ENCODE measurements at places on chromosomes 11 and 22.

DNA sequence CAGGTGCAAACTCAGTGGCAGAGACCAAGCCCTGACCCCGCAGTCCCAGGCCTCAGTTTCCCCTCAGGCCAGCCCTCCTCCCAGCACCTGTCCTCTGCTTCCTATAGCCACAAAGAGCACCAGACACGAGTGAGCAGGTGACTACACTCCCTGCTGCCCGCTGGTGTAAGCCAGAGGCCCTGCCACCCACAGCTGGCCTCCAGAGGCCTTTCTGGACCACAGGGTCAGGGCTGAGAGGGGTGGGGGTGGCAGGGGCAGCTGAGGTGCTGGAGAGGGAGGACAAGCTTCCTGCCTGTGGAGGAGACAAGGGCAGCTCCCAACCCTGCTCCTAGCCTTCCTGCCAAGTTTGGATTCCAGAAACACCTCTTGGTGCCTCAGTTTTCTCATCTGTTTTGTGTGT lies 31.3 kb upstream of the WNT7B start:
- DNase-seq, result no peak

- no peak for DNase-seq
These were observed 50.9 kb upstream of the RTL6 start for GRCh38 chr22:44548981-44549380.

DNA sequence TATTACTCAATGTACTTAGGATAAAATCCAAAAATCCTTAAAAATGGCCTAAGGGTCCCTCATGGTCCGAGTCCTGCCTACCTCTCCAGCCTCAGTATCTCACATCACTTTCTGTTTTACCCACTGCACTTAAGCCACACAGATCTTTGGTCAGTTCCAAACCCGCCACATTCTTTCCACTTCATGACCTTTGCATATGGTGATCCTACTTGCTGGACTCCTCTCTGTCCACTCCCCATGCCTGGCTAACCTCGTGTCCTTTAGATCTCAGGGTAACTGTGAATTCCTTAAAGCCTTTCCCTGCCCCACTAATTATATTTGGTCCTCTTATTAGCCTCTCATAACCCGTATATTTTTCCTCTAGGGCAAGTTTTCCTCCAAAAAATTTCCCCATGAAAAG lies 1.2 kb downstream of the NUP160 start:
- no peak for DNase-seq

- DNase-seq, result no peak
These were observed at the start of gene PVALB for GRCh38 chr22:36816636-36817524. TSS of gene PVALB (minus strand) at chr22:36817035. CDS start at chr22:36817005, 30 bp downstream.

GRCh38 chr22:37273126-37273845 lies 9.0 kb upstream of the CYTH4 start:
- no peak for DNase-seq

GRCh38 chr11:72525466-72525865 lies 91.1 kb upstream of the CLPB start:
- DNase-seq, result no peak

- no peak for DNase-seq
These were observed 6.0 kb upstream of the DRD2 start for GRCh38 chr11:113481226-113481625.

GRCh38 chr11:35160246-35160824 lies 21.4 kb downstream of the CD44 start:
- no peak for DNase-seq

DNA sequence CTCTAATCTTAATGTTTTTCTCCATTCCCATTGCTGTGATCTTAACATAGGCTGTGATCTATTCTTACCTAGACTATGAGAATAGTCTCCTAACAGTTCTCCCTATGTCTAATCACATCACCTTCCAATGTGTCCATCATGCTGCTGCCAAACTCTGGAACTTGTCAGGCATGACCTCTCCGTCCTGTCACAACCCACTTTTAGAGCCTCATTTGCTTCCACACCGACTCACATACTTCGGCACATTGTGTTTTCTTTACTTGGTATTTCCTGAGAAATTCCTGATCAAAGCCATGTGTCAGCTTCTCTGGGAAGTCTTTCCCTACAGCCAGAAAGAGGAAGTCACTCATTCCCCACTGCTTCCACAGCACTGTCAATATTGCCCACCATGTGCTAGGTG lies 40.5 kb upstream of the BIRC3 start:
- DNase-seq, result no peak

DNA sequence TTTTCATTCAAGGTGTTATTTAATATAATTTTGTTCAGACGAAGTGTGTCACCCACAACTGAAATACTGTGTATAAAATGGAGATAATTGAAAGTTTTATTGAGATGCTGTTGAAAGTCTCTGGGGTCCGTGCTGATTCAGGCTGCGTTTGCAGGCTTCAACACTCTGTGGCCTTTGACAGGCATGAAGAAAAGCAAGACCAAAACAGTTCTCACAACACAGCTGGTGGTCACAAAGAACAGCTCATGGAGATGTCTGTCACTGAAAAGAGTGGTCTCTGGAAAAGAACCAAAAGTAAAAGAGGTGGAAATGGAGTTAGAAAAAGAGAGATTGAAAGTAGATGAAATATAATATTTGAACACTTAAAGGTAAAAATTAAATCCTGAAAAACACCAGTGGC lies 9.8 kb upstream of the MPPED2 start:
- no peak for DNase-seq

- DNase-seq, result no peak
These were observed 55.9 kb downstream of the SPON1 start for GRCh38 chr11:14018441-14018840.
